ENCODE measurements at places on chromosomes 11 and 22.

- DNase-seq, result no peak
These were observed 105.1 kb downstream of the HIPK3 start for GRCh38 chr11:33362051-33362910.

GRCh38 chr22:31148953-31149627 is 8.8 kb upstream of the PLA2G3 start:
- DNase-seq, result no peak

- DNase-seq, result peak; percentile 44
These were observed 87.1 kb downstream of the MYEOV start for GRCh38 chr11:69380921-69381581.

DNA sequence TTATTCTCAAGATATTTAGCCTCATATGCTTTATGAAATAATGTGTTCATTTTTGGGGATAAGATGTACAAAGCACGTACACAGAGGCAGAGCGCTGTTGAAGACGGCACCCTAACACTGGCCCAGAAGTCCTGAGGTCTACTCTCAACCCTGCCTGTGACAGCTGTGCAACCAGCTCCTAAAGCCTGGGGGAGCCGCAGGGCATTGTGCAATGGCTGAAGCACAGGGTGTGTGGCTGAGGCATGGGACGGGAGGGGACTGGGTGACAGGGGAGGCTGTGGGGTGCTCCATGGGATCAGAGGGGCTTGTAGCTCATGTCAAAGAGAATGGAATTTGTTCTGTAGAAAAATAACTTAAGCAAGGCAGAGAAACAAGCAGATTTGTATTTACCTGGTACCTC is 27.7 kb downstream of the FAM227A start:
- DNase-seq, result no peak

- no peak for DNase-seq
These were observed 861.8 kb downstream of the LRRC4C start for GRCh38 chr11:40597546-40598113.

Data from activated naive CD4-positive, alpha-beta T cell treated with anti-CD3 and anti-CD28 coated beads, Interleukin-2, amount 50 U/mL, for 72 hours (primary cell).